ENCODE measurements at places on chromosomes 1 and 21.

DNA sequence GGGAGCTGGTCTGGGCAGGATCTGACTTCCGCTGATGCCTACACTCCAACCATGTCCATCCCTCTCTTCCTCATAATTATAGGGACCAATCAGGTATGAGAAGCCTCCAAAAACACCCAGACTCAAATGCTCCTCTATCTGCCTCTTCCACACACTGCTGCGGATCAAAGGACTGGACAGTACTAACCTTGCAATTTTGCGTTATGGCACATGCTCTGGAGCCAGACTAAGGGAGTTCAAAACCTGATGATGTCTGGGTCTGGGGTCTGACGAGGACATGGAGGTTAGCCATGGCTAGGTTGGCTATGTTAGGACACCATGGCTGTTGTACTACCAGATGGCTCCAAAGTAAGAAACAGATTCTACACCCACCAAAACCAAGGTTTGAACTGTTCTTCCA, 10.3 kb downstream of the GPN2 start:
- DNase-seq, result no peak

- no peak for DNase-seq
Observed at GRCh38 chr1:245248231-245248731, 93.5 kb downstream of the KIF26B start.

DNA sequence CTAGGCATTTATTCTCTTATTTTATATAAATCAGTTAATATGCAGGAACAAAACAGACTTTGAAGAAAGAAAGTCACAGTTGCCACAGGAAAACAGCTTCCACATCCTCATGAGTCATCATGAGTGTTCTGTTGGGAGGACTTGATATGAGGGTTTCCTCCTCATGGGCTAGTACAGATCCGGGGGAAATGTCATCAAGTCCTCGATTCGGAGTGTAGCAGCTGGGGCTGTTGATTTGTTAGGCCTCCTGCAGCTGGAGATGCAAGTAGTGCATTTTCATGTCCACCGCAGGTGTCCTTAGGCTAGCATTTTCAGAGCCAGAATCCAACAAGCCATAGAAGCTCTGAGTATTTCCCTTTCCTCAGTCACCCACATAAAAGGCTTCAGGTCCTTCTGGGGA, 36.7 kb downstream of the ADAM30 start:
- no peak for DNase-seq

GRCh38 chr21:28893687-28894086, 99.0 kb downstream of the LTN1 start:
- DNase-seq, result no peak

DNA sequence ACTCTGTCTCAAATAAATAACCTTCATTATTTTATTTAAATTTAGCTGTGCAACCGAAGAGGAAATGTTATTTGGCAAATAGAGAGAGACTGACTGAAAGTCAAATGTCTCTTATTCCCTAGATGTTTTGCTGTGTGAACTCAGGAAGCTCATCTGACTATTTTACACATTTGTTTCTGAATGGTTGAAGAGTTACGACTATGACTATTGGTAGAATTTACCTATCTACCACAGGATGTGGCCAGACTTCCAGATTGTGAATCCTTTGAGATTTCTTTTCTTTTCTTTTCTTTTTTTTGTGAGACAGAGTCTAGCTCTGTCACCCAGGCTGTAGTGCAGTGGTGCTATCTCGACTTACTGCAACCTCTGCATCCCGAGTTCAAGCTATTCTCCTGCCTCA, 5.3 kb upstream of the SDE2 start:
- DNase-seq, result no peak

DNA sequence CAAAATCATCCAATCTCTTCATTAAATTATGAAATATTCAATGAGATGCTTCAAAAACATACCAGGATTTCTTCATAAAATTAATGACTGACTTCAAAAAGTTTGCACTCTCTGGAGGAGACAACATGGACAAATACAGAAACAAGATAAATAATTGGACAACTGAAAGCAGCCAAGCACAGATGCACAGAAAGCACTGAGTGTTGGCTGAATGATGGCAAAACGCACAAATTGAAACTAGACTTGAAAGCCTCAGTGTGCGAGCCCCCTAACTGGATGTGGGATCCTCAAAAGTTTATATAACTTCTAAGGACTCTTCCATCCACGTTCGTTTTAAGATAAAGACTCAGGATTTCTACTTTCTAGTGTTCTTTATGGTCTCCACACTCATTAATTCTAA, 27.9 kb downstream of the RGS18 start:
- no peak for DNase-seq

DNA sequence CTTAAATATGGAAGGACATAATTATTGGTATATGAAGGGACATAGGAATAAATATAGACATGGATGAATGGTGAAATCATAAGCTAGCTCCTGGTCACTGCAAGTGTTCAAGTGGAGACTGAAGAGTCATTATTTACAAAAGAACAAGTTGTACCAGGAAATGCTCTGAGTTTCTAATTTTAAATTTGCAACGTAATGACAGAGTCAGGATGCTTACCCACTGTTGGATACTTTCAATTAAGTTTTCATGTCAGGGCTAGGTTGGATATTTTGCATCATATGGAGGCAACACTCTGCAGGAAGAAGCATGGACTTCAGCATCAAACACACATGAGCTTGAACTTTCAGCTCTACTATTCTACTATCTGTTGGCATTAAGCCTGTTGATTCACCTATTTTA, 499.6 kb upstream of the C1orf87 start:
- DNase-seq, result no peak

DNA sequence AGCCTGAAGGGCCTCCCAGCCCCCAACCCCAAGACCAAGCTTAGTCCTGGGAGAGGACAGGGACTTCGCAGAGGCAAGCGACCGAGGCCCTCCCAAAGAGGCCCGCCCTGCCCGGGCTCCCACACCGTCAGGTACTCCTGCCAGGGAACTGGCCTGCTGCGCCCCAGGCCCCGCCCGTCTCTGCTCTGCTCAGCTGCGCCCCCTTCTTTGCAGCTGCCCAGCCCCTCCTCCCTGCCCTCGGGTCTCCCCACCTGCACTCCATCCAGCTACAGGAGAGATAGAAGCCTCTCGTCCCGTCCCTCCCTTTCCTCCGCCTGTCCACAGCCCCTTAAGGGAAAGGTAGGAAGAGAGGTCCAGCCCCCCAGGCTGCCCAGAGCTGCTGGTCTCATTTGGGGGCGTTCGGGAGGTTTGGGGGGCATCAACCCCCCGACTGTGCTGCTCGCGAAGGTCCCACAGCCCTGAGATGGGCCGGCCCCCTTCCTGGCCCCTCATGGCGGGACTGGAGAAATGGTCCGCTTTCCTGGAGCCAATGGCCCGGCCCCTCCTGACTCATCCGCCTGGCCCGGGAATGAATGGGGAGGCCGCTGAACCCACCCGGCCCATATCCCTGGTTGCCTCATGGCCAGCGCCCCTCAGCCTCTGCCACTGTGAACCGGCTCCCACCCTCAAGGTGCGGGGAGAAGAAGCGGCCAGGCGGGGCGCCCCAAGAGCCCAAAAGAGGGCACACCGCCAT, 21.9 kb upstream of the ARF1 start:
- DNase-seq, result no peak

DNA sequence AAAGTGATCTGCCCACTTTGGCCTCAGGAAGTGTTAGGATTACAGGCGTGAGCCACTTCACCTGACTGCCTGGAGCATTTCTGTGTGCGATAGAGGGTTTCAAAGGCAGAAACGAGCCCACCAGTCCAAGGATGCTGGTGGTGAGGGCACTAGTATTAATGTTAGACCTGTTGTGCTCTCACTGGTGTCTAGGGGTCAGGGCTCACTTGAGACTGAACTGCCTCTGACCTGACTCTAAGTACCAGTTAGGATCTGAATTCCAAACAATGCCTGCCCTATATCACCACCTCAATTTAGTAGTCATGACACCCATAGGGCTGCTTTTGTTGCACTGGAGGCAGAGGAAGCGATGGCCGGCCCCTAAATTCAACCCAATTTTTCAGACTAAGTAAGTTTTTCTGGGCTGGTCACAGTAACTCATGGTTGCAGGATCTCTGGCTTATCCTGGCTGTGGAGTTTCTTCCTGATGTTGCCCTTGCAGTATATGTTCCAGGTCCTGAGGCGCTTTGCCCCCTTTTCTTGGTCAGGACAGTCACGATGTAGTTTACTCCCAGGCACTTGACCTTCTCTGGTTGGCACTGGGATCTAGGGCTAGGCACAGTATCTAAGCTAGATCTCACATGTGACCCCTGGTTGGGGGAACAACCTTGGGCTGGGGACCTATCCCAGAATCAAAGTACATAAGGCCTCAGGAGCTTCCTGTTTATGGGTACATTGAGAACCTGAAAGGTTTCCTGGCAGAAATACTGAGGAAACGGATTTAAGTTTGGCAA, 4.5 kb downstream of the CCDC17 start:
- DNase-seq, result no peak

GRCh38 chr1:218783131-218783530, 390.5 kb upstream of the LYPLAL1 start:
- no peak for DNase-seq

DNA sequence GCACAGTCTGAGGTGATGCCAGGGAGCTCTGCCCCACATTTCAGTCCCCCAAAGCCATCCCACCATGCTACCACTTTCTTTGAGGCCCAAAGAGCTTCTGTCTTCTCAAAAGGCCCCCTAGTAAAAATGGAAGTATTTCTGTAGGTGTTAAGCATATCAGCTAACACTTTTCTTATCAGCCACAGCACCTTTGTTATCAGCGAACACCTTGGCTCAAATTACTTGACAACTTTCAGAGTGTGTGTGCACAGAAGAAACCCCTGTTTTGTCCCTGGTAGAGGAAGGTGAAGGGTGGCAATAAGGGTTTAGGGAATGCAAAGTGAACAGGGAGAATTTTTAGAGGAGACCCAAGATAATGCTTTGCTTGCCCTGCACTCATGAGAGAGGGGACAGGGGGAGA, 54.8 kb upstream of the GJA8 start:
- DNase-seq, result no peak

DNA sequence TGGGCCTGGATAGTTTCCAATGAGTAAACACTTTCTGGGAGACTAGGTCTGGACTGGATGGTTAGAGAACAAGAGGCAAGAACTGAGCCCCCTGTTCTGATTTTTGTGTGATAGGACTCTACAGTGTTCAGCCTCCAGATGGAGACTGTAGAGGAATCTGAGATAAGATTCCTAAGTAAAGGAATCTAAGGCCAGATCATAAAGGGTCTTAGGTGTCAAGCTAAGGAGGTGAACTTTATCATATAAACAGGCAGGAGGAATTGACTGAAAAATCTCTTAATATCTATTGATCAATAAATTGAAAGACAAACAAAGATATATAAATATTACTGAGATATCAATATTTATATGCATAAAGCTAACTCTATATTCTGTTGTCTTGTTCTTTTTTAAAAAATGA, 449.1 kb upstream of the DAB1 start:
- DNase-seq, result no peak

- DNase-seq, result no peak
Observed at GRCh38 chr1:201990427-201990826, 8.0 kb downstream of the RNPEP start.

DNA sequence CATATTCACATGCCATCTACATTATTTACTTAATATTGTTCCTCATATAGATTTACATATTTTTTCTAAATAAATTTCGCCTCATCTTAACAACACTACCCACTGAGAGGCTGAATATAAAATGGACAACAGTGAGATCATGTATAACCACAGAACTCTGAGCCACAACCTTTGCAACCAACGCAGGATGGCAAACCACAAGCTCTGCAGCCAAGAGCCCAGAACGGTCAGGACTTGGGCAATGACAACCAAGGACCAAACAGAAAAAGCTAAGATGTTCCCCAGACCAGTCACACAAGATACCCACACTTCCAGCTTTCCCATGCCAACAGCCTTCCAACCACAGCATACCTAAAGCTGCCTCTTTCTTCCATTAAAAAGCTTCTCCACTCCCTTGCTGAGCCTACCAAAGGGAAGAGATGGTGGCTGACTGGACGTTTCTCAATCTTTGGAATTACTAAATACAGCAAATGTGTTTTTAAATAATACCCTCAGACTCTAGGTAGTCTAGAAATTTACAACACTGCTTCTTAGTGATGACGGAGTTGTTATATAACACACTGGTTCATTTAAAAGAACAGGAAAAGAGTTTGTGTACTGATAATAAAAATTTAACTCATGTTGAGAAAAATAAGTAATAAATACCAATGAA, 117.9 kb downstream of the AKT3 start:
- no peak for DNase-seq

DNA sequence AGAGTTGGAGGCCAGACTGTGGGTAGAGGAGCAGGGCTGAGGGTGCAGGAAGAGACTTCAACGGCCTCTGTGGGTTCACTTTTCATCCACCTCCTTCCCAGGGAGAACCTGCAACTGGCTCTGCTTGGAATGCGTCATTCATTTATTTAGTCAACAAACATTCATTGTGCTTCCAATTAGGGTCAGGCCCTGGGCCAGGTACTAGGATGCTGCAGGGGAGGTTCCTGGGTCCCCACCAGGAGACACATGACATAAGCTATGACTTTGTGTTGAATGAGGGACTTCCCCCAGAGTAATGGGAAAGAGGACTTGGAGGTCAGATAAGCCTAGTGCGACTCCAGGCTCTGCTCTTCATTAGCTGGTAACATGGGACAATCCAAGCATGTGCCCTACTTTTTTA, 46.3 kb upstream of the RPL11 start:
- DNase-seq, result no peak

GRCh38 chr1:218456444-218456843, 111.3 kb downstream of the TGFB2 start:
- DNase-seq, result no peak

GRCh38 chr1:87642581-87643221, 314.0 kb downstream of the LMO4 start:
- DNase-seq, result no peak

DNA sequence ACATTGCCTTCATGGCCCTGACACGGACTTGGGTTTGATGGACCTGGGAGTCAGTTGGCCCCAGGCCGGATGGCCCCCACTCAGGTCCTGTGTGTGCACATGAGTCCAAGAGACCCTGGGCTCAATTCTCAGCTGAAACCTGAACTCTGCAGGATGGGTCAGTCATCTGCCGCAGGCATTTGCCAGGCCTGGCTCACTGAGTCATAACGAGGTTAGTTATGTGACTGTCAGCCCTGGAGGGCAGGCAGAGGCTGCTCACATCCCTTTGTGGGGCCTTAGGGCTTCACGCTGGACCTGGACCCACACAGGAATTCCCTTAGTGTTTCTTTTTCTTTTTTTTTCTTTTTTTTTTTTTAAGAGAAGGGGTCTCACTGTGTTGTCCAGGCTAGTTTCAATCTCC, 46.5 kb downstream of the PSMG1 start:
- DNase-seq, result no peak

- DNase-seq, result no peak
Observed at GRCh38 chr21:14273736-14274538, 58.0 kb downstream of the RBM11 start.

GRCh38 chr1:150516050-150516591, 569 bp downstream of the FALEC start:
- DNase-seq, result no peak

Measured in HAP-1 (cell line).